ENCODE measurements at places on chromosomes 7 and 10.

DNA sequence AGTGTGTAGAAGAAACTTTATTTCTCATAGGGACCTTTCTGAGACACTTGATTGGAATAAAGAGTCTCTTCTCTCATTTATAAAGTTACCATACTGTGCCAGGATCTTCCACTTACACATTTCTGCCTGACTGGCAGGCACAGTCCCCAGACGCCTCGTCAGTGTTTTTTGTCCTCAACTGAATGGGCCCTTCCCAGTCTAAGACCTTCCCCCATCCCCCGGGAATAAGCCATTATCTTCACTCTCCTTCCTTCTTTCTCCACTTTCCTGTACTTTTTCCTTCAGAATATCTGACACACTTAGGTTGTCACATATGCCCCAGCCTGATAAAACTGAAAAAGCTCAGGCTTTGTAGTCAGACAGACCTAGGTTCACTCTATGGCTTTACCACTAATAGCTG is 35.3 kb upstream of the KCNIP2 start:
- no peak for DNase-seq

GRCh38 chr7:85292908-85293576 is 106.2 kb upstream of the SEMA3D start:
- DNase-seq = no peak

GRCh38 chr10:100167553-100168312 is 18.1 kb downstream of the ERLIN1 start:
- no peak for DNase-seq

DNA sequence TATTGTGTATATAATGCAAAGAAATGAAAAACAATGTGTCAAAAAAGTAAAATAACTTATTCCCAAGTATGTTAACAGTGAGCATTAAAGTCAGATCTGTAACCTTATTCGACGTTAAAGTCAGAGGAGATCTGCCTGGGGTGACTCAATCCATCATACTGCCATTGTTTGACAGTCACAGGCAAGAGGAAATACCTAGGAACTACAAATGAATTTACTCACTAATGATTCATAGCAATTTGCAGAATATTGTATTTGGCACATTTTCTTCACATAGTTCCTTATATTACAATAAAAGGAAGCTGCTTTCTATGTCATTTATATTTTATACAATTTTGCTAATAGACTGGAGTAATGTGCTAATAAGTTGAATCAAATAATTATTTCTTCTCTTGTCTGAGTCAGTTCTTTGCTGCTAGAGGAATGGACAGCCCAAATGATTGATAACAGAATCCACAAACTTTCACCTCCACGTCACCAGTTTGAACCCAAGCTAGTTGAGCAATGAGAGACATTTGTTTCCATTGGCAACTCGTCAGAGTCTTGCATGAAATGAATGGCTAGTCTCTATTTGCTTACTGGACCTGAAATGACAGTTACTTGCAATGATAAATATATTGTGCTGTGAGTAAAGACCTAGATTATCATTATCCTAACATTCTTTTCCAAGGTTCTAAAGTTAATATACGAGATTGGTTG is 48.5 kb upstream of the TMEM106B start:
- DNase-seq = no peak

- no peak for DNase-seq
These were observed 110.6 kb downstream of the RNLS start for GRCh38 chr10:88472540-88472939.

- no peak for DNase-seq
These were observed 112.7 kb upstream of the JCAD start for GRCh38 chr10:30172091-30172490.

- DNase-seq = no peak
These were observed 99.0 kb upstream of the CAV2 start for GRCh38 chr7:116400522-116400921.

DNA sequence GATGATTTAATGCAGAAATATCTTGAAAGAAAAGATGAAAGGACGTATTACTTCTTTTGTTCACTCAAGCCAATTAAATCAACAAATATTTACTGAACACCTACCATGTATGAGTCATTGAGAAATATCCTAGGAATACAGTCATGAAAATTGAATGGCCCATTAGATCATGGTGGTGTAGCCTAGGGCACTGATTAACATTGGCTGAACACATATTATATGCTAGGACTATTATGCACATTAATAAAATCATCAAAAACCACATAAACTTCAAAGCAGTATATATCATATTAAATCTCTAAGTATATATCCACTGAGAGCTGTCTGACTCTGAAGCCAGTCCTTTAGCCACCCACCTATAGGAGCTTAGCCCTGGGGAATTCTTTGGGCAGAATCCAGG is 41.8 kb downstream of the FAM204A start:
- DNase-seq = no peak

- no peak for DNase-seq
These were observed 170.6 kb downstream of the ARHGAP21 start for GRCh38 chr10:24553051-24553612.

- DNase-seq = no peak
These were observed 476.1 kb downstream of the IPMK start for GRCh38 chr10:57791546-57791945.

- DNase-seq = no peak
These were observed 33.2 kb downstream of the TACR2 start for GRCh38 chr10:69383558-69383957.

GRCh38 chr10:124992462-124993344 is 50.8 kb downstream of the ZRANB1 start:
- DNase-seq = no peak

GRCh38 chr7:106767078-106767477 is 98.0 kb upstream of the PIK3CG start:
- no peak for DNase-seq

DNA sequence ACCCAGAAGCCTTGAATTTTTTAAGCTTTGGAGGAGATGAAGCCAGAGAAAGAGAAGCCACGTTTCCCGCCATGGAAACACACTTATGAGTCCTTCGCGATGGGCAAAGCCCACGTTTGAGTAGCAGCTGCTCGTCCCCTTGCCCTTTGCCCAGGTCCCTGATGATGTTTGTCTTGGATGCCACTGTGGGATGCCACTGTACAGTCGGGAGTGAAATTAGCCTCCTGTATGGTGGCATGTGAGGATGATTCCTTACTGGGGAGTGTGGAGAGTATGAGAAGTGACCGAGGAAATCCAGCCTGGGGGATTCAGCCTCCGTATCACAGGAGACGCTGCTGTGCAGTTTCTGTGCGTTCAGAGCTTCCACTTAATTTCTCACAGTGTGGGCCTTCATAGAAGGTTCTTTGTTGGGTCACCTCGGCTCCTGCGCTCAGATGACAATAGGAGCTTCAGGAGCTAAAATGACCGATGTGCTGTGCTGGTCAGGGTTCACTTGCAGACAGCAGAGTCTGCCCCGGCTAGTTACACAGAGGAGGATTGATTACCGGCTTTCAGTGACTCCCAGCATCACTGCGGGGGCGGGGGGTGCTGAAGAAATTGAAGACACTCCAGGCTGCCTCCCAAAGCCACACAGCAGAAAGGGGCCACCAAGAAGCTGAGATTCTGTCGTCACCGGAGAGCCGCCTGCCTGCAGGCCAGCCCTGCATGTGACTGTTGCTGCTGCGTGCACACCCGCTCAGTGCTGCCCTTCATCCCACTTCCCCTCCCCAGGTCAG is 122.1 kb upstream of the SFMBT2 start:
- DNase-seq = no peak

GRCh38 chr10:128050936-128051335 is 75.3 kb downstream of the MKI67 start:
- no peak for DNase-seq

GRCh38 chr7:68783684-68784083 is 814.6 kb upstream of the AUTS2 start:
- DNase-seq = no peak

DNA sequence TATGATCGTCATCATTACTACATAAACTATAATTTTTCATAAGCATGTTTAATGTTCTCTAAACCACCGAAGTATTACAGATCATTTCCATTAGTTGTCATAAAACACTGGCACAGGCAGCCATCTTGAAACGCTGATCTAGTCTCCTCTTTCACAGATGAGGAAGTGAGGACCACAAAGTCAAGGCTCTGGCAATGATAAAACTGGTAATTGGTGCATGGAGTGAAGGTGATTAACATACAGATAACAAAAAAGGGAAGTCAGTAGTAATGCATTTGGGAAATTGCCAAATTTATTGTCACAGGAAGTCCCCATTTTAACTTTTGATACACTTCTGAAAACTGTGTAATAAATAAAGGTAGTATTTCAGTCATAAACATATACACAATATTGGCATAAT is 49.3 kb downstream of the FBXL13 start:
- no peak for DNase-seq

DNA sequence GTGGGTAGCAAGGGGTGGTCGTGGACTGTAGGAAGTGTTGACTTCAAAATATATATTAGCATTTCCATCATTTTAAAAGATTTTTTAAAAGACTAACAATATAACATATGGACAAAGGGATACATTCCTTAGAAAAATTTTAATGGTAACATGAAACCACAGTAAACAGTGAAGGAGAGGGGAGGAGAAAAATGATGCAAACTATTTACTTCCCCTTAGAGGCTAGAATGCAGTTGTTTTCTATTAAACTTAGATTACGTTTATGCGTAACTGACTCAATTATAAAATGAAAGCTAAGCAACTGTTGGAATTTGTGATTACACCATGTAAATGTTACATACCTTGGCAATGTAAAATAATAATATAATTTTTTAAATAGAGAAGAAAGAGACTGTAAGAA is 41.3 kb downstream of the CALD1 start:
- DNase-seq = no peak

GRCh38 chr10:47351899-47352815 is 4.0 kb downstream of the RBP3 start:
- DNase-seq = no peak

- no peak for DNase-seq
These were observed 36.8 kb downstream of the PTN start for GRCh38 chr7:137306748-137307147.

DNA sequence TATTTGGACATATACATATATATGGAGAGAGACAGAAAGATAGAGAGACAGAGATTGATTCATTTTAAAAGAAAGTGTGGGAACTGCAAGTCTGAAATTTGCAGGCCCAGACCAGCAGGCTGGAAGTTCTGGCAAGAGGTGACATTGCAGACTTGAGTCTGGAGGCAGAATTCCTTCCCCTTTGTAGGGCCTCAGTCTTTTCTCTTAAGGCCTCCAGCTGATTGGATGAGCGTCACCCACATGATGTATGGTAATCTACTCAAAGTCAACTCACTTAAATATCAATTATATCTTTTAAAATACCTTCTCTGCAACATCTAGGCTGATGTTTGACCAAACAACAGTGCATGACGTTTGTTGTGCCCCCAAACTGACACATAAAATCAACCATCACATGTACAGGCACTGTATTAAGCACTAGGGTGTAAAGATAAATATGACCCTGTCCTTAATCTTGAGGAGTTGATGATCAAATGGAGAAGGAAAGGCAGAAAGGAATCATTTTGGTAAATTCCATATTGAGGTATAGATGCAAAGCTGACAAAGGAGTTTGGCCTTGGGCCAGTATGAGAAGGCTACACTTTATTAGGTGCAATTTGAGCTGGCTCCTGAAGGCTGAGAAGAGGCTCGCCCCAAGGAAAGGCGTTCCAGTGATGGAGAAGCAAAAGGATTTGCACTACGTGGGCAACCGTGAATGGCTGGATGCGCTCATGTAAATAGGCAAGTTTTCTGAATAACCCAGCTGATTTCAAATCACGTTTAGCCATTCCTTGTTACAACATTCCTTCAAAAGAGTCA is 52.6 kb downstream of the BPGM start:
- no peak for DNase-seq

- no peak for DNase-seq
These were observed 1.6 kb upstream of the COPS6 start for GRCh38 chr7:100087055-100087750.

- DNase-seq = no peak
These were observed 270.8 kb downstream of the BBS9 start for GRCh38 chr7:33400214-33400538.

DNA sequence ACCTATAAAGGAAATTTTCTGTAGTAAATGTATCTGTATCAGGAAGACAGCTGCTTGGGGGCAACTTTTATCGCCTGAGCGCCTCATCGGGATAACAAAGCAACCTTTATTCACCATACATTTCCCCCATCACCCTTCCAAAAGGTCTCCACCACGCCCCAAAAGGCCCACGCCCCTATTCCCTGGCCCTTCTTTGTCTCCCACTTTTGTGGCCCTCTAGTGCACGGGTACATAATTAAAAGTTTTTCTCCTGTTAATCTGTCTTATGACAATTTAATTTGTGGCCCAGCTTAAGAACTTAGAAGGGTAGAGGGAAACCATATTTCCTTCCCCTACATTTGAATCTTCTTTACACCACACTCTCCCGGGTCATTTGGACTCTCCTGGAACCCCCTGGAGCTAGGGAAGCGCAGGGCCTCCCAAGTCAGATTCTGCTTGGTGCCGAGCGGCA is 625 bp downstream of the RP9 start:
- no peak for DNase-seq

DNA sequence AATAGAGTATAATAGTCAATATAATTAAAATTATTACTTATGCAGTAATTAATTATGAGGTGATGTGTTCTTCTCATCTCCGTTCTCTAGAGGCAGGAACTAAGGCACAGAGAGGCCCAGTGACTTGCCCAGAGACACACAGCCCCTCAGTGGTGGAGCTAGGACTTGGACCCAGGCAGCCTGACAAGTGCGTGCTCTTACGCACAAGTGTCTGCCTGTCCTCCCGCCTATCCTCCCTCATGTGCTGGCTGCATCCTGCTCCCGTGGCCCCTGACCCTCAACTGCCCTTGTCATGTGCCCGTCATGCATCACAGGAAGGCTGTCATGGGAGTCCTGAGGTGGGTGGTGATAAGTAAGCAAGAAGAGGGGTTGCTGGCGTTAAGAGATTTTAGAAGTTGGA is 14.3 kb downstream of the IL2RA start:
- no peak for DNase-seq

DNA sequence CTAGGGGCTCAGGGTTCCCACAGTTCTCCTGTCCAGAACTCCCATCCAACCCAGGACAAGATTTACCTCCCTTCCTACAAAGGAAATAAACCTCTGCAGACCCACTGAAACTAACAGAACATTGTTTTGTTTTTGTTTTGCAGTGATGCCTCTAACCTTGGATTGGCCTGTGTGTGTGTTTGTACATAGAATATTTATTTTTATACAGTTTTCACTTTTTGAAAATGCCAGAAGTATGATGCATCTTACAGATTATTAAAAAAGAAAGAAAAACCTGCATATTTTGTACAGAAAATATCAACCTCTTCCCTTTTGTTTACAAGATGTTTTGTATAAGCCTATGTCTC is 94.1 kb upstream of the MACROH2A2 start:
- DNase-seq = no peak

DNA sequence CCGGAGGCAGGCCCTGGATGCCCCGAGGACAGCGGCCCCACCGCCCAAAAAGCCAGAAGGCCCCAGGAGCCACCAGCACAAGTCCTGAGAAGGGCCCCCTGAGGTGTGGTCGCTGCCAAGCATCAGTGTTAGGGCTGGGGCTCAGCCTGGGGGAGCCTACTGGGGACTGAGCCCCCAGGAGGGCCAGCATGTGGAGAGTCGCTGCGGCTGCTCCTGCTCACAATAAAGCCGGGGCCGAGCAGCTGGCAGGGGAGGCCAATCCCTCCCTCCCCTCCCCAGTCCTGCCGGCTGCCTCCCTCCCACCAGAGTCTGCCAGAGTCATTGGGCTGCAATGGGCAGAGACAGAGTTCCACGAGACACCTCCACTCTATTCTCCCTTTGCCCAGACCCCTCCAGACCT is 3.1 kb upstream of the ASIC3 start:
- DNase-seq = no peak

Measured in stimulated activated CD8-positive, alpha-beta memory T cell treated with anti-CD3 and anti-CD28 coated beads, Interleukin-4, amount 100 ng/mL, for 4 hours (primary cell).